T-helper 22 cell (primary cell): ENCODE measurements at places on chromosomes 12 and 14.

GRCh38 chr12:288687-289086, 26.1 kb upstream of the SLC6A13 start:
- no peak for DNase-seq

DNA sequence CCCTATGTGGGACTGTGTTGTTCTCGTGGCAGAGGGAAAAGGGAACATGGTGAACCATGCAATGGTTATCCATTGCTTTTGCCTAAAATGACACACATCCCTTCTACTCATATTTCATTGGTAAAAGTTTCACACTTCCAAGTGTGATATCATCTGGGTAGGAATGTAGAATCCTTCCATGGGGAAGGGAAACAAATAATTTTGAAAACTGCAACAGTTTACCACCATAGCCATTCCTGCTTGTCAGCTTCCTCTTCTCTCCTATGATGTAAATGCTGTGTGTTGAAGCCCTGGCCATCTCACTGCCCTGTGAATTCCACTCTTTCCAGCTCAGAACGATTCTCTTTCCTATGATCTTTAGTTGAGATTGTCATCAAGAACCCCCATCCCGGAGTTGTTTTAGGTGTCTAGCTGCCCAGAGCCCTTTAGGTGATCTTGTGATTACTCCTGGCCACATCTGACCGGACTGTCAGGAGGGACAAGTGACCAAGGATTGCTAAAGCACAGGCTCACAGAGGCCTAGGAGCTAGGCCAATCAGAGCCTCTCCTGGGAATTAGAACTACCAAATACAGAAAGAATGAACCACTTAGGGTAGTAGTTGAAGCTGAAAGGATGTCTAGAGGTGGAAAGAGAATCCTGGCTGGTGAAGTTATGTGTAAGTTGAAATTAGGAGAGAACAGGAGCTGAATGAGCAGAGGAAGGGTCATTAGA, 84.6 kb downstream of the VCPKMT start:
- DNase-seq: no peak

DNA sequence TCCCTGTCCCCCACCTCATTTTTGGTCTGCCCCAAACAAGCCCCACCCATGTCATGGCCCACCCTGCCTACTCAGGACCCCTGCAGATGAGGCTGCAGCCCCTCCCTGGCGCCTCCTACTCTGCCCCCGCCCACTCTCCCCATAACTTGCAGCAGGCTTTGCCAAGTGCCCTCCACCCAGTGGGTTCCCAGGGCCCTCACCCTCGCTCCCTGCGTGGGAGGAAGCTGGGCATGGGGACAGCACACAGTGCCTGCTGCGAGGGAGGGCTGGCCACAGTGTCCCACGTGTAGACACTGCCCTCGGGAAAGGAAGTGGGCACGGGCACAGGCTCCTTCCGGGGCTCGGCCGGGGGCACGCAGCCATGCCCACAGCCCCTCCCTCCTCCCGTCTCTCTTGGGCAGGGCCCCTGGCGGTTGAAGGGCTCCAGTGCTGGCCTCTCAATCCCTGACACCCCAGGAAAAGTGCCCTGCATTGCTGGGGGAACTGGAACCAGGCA, 9.4 kb downstream of the AKT1 start:
- no peak for DNase-seq

DNA sequence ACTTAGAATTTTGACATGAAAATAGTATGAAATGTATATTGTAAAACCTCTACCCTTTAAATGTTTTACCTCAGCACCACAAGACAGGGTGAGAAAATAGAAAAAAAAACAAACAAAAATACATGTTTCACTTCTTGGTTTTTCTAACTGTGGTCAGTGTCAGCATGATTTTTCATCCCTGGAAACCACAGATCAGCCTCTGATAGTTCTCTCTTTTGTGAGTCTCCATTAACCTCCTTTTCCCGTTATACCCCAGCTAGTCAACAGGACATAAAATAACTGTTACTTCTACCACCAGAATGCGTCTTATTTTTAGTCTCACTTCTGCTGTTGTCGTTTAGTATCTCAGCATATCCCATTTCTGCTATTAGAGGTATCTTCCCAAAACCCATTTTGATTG, 48.3 kb upstream of the KCNMB4 start:
- no peak for DNase-seq

DNA sequence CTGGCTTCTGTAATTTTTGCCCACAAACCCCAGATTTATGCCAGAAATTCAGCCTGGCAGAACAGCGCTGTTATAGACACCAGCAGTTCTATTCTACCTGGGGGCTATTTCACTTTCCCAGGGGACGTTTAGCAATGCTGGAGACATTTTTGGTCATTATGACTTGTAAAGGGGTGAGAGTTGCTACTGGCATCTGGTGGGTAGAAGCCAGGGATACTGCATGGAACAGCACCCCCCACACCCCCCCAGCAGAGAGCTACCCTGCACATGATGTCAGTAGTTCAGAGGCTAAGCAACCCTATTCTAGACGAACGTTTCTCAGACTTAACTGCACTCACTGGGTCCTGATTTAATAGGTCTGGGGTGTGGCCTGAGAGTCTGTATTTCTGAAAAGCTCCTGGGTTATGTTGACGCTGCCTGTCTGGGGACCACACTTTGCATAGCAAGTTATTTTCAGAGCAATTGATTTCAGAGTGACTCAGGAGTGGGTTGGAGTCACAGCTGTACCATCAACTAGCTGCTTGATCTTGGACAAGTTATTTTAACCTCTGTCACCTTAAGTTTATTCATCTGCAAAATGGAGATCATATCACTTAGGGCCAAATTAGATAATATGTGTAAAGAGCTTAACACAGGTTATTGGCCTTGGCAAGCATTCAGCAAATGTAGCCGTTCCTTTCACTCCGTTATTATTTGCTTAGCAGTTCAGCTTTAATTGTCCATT, 48.5 kb downstream of the CHST11 start:
- DNase-seq: no peak

DNA sequence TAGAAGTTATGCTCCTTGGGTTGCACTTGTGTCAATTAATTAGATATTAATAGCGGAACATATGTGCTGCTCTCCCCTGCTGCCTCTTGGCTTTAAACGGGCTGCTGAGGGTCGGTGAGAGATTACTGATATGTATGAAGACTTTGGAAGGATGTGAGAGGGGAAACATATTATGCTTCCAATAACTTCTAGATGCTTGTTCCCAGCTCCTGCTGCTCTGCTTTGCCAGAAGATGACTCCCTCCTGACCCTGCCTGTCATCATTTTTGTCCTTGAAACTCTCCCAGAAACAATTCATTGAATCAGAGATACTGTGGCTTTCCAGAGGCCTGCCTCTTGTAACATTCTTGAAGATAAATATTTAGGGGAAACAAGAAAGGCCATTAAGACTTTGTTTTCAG, 300.1 kb upstream of the STXBP6 start:
- no peak for DNase-seq

GRCh38 chr14:34766060-34766459, 51.7 kb upstream of the CFL2 start:
- DNase-seq: no peak

DNA sequence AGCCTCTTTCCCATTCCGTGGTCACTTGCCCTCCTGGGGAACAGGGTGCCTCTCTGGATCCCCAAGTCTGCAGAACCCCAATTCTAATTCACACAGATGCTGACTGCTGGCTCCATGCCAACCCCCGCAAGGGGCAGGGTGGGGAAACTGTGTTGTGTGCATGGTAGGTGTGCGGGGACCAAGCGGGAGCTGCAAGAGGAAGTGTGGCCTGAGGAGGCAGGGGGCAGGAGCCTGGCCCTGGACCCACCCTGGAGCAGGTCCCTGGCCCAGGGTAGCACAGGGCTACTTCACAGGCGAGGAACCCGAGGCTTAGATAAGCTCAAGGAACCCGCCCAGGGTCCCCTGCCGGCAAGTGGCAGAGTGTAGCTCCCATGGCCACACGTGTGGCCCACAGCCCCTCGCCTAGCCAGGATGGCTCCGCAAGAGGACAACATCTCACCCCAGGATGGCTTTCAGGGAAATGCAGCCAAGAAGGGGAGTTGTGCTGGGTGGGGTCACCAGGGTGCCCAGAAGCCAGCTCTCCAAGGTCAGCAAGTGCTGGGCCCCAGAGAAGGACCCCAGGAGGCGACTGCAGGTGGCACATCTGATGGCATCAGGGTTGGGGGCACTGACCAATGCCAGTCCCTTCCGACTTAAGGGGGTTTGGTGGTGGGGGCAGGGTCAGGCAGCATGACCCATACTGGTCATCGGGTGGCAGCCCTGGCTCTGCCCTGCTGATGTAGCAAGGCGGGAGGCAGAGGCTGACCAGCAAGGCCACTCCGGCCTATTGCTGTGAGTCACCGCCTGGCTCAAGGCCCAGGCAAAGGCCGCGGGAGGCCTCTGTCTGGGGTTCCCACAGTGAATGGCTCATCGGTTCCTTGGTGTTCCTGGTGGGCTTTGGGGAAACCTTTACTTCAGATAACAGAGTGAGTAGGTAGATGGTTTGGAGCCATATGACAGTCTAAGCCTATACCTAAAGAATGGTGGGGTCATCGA, 37.3 kb upstream of the EML1 start:
- no peak for DNase-seq

DNA sequence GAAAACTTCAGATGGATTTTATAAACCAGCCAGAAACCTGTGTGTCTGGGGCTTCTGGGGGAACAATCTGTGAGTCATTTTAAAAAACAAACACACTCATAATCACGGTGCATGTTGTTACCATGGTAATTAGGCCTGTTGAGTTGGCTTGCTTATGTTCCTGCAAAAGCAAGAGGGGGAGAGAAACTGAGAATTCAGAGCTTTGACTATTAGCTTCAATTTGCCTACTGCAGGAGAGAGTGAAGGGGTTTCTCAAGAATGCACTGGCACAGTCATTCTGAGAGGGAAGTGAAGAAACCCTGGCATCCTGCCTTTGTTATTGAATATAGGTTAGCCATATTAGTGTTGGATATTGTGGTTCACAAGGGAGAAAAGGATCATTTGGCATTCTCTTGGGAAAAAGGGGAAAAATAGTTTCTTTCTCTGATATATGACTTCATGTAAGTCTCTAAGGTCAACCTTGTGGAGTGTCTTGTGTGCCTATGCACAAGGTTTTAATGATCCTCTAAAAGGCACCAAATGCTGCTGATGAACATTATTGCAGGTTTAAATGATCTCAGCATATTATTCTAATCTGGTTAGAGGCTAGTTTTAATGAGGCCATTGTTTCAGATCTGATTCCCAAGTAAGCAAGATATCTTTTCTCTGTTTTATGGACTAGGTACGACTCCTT, 12.9 kb downstream of the GNG2 start:
- DNase-seq: no peak

DNA sequence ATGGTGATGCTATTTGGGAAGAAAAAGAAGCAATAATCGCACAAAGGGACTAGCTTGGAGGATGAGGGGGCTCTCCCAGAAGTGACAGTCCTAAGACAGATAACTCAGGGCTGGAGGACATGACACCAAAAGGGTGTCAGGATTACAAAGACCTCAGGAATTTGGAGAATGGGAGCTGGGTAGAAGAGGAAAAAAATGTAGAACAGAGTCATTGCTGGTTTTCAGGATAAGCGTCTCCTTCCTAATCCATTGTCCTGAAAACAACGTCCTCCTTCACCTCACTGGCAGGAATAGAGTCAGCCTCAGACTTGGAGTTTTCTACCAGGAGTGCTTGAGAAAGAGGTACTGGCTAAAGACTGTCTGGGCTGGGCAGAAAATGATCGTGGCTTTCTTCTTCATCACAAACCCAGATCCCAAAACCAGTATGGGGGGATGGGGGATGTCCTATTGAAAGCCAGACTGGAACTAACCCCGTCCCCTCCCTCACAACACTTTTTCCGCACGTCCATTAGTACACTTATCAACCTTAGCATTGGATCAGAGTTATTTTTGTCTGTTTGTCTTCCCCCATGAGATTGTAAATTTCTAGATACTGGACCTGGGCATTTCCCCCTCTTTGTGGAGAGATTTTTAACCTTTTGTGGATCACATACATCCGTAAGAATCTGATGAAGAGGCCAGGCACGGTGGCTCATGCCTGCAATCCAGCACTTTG, 14.3 kb downstream of the B4GALNT3 start:
- DNase-seq: no peak

GRCh38 chr14:41634286-41634685, 27.6 kb downstream of the LRFN5 start:
- no peak for DNase-seq

GRCh38 chr12:27971606-27972005, 927 bp downstream of the PTHLH start:
- no peak for DNase-seq

GRCh38 chr12:132837693-132838409, 9.2 kb upstream of the GOLGA3 start:
- DNase-seq: no peak

DNA sequence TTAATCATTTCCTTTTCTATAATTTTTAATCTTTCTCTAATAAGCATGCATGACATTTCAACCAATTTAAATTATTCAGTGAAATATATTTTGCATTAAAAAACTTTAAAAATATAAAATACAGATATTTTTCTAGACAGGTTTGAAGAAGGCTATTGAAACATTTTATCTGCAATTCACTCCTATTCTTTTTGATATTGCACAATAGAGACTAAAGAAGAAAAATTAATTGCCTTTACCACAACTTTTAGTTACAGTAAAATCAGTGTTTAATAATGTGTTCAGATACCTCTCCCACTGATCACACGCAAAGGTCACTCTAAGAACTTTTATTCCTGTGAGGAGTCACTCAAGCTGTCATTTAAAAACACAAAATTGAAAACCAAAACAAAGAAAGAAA, 1416.7 kb downstream of the FSCB start:
- DNase-seq: no peak

DNA sequence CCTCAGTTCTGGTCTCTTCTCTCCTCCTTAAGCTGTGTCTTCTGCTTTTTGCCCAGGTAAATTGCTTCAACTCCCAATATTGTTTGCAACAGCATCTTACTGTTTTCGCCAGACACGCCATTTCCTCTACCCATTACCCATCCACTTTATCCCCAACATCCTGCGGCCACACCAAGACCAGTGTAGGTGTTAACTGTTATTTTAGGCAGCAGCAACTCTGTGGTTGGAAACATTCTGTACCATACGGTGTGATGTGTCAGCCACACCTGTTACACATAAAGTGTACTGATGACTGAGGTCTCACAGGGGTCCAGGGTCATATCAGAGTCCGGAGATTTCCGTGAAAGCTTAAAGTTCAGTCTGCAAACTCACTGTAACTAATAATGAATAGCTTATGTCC, 21.8 kb upstream of the KLRD1 start:
- DNase-seq: no peak

GRCh38 chr12:102917026-102917787, at the start of gene PAH:
Gene PAH (minus strand): TSS chr12:102917244. CDS start chr12:102917130, 114 bp downstream.
- DNase-seq: peak; percentile 1

GRCh38 chr14:75702616-75703261, 41.7 kb downstream of the TTLL5 start:
- no peak for DNase-seq
